Pons (tissue), 1 donor: ENCODE measurements at places on chromosomes 3 and 15.

- no peak for DNase-seq
Observed at GRCh38 chr3:75136100-75136897, 521.8 kb upstream of the CNTN3 start.

DNA sequence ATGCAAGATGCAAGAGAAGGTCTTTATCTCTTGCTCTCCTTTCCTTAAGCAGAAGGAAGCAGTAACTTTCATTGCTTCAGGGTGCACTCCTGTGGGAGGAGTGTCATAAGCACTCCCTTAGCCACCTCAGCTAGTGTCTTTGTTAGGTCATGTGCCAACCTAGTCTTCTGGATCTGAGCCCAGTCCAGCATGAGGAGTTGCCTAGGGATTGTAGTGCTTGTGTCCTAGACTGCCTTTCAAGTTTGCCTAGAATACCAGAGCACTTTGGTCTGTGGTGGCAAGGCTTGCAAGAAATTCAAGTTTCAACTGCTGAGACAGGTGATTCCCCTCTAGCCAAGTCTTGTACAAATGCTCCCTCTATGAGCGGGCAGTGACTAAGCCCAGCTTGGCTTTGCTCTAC is 633.6 kb downstream of the ZNF385D start:
- DNase-seq, result no peak

GRCh38 chr3:183378008-183378407 is 50.4 kb downstream of the MCF2L2 start:
- DNase-seq, result no peak

DNA sequence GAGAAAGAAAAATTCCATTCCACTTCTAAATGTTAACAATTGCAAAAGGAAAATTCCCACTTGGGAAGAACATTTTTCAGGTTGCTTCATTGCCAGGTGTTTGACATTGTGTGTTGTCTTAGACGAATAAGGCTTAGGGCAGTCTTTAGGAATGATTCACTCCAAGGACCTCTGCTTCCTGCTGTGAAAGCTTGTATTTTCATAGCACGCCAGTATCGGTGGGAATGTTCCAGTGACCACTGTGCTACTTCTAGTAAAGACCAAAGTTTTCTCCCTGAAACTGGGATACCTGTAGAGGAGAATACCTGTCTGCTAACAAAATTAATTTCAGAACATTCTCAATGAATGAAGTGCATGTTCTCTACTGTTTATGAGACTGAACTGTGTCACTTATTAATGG is 64.1 kb downstream of the CDIN1 start:
- DNase-seq, result no peak

DNA sequence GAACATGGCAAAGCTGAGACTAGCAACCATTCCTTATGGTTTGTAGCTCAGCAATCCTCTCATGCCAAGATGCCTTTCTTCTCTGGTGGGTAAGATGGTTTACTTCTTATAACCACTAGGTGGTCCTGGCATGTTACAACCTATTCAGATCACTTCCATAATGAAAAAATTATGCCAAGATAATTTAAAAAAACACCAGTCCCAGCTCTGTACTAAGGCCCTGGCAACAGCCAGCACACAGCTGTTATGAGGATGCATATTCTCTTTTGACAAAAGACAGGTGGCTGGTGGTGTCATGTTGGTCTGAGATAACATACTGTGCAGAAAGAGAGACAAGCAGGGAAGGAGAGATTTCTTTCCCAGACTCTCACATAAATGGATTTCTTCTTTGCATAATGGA is 65.7 kb upstream of the FRMD4B start:
- no peak for DNase-seq

- DNase-seq, result no peak
Observed at GRCh38 chr3:171186383-171186782, 159.9 kb upstream of the SLC2A2 start.

GRCh38 chr3:18389108-18389733 is 35.9 kb downstream of the SATB1 start:
- peak; percentile 29 for DNase-seq

GRCh38 chr3:49867871-49868321 is 1.8 kb downstream of the CAMKV start:
- DNase-seq, result no peak

- no peak for DNase-seq
Observed at GRCh38 chr3:81707996-81708395, 53.4 kb downstream of the GBE1 start.

GRCh38 chr15:41915255-41915994 is 21.6 kb upstream of the SPTBN5 start:
- DNase-seq, result peak; percentile 40

GRCh38 chr3:106376016-106376570 is 507.3 kb upstream of the CBLB start:
- DNase-seq, result no peak

DNA sequence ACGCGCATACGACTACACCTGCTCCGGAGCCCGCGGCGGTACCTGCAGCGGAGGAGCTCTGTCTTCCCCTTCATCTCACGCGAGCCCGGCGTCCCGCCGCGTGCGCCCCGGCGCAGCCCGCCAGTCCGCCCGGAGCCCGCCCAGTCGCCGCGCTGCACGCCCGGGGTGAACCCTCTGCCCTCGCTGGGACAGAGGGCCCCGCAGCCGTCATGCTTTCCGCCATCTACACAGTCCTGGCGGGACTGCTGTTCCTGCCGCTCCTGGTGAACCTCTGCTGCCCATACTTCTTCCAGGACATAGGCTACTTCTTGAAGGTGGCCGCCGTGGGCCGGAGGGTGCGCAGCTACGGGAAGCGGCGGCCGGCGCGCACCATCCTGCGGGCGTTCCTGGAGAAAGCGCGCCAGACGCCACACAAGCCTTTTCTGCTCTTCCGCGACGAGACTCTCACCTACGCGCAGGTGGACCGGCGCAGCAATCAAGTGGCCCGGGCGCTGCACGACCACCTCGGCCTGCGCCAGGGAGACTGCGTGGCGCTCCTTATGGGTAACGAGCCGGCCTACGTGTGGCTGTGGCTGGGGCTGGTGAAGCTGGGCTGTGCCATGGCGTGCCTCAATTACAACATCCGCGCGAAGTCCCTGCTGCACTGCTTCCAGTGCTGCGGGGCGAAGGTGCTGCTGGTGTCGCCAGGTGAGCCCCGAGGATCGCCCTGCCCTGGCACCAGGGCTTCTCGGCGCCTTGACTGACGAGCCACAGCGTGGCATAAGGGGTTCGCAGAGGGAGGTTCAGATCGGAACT is 420 bp downstream of the SLC27A2 start:
- DNase-seq, result no peak

- DNase-seq, result peak; percentile 28
Observed at GRCh38 chr3:60594025-60594424, 657.2 kb downstream of the FHIT start.

DNA sequence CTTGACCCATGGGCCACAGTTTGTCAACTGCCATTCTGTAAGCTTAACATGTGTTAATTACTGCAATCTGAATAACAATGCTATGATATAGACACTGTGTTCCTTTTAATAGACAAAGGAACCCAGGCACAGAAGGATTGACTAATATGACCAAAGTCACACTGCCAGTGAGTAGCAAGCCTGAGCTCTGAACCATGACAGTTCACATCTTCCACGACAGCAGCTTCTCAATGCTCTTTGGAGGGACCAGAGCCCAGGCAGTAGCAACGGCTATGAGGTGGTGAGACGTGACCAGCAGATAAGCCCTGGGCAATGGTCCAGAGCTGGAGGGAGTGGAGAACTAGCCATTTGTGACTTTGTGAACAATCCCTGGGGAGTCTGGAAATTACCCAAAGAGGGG is 19.4 kb downstream of the CA12 start:
- no peak for DNase-seq

GRCh38 chr15:74799856-74800558 is 12.6 kb upstream of the LMAN1L start:
- DNase-seq, result peak; percentile 71

- no peak for DNase-seq
Observed at GRCh38 chr3:13593615-13594014, 44.7 kb downstream of the FBLN2 start.

DNA sequence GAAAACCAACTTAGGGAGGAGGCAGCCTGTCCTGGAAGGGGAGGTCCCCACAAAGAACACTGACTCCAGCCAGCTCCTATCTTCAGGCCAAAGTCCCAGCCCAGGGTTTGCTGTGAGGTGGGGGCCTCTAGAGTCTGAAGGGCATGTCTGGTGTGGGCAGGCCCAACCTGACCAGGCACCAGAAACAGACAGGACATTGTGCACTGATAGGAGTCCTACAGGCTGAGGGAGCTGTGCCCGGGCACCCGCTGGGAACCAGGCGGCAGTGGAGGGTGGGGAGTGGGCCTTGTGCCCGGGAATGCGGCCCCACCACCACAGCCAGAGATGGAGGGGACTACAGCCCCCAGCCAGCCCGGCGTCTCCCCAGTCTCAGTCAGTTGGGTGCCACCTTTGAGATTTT is 161.4 kb downstream of the WNT7A start:
- no peak for DNase-seq

- no peak for DNase-seq
Observed at GRCh38 chr15:39788800-39789565, 6.3 kb upstream of the FSIP1 start.

DNA sequence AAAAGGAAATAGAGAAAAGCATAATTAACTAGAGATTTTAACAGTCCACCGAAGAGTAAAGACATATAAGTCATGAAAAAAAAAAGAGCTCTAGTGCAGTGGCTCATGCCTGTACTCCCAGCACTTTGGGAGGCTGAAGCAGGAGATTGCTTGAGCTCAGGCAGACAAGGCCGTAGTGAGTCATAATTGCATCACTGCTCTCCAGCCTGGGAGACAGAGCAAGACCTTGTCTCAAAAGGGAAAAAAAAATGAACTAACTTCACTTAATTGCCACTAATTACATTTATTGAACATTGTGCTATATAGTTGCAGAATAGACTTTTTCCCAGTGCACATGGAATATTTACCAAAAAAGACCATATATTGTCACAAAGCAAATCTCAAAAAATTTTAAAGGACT is 221.8 kb downstream of the CBLB start:
- no peak for DNase-seq

DNA sequence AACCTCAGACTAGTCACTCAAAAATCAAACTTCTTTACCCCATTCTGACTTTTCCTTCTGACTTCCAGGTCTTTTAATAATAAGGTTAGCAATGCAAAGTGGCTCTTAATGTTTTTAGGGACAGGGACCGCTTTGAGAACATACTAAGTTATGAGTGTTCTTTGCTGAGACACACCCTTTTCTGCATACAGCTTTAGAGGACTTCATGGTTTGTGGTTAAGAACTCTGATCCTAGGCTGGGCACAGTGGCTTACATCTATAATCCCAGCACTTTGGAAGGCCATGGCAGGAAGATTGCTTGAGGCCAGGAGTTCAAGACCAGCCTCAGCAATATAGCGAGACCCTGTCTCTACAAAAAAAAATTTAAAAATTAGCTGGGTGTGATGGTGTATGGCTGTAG is 85.8 kb upstream of the CACNA2D3 start:
- no peak for DNase-seq

DNA sequence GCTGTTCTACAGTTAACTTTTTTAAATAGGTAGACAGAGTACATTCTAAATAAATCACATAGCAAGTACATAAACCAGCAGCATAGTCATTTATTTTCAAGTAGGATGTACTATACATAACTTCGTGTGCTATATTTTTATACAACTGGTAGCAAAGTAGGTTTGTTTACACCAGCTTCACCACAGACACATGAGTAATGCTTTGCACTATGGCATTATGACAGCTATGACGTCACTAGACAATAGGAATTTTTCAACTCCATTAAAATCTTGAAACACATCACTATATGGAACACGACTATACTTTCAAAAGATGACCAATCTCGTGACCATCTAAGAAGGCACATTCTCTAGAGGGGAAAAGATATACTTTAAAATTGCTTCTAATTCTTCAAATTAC is 3.5 kb downstream of the TEX55 start:
- DNase-seq, result no peak

DNA sequence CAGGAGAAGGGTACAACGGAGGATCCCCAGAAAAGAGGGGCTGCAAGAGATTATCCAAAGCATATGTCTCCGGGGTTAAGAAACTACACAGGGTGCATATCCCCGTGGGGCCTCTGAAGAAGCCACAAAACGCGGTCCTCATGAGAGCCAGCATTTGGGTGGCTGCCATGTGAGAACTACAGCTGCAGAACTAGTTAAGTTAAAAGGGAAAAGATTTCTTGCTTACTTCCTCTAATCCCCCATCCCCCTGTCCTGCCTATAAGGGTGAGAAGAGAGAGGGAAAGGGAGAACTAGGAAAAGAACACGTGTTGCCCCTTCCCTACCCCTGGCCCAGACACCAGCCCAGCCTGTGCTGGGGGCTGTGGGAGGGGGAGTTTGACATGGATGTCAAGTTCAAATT is 70.4 kb upstream of the PCSK6 start:
- DNase-seq, result no peak

DNA sequence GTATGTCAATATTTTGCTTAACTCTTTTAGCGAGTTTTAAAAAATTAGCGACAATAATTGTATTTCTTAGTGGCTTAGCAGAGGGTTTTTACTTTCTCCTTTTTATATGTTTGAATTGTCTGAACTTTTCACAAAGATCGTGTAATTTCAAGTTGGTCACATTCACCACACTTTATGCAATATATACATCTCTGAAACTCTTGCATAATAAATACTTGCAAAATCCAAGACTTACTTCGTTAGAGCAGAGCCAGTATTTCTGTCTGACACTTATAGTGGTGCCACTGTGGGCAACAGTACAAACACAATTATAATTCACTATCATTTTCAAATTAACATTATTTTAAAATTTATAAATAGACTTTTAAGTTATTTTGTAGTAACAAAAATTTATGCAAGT is 62.0 kb downstream of the SUCNR1 start:
- DNase-seq, result no peak

DNA sequence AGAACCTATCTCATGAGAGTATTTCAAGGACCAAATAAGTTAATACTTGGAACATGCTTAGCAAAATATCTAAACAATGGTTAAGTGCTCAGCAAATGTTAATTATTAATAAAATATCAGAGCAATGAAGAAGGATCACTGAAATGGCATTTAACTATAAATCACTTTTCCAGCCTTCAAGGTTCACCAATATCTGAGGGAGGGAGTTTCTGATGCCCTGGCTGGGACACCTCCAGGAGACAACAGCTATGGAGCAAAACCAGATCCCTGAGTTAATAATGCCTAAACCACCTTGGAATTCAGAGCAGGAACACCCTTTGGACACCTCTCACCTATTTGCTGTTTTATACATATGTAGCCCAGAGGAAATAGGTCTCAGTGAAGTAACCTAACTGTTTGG is 6.4 kb upstream of the FAM174B start:
- no peak for DNase-seq

GRCh38 chr3:178308771-178309170 is 227.5 kb upstream of the KCNMB2 start:
- no peak for DNase-seq

DNA sequence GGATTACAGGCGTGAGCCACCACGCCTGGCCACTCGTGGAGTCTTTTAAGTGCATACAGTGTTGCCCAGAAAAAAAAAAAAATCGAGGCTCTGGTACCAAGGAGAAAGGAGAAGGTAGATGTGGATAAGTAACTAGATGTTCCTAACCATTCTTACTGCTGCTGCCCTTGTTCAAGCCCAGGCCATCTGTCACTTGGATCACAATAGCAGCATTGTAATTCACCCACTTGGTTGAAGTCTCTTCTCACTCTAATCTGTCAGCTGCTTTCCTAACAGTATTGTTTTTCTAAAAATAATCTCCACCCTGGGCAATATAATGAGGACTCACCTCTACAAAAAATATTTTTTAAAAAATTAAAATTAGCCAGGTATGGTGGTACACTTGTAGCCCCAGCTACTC is 58.0 kb upstream of the CRTC3 start:
- DNase-seq, result peak; percentile 96

GRCh38 chr3:117399311-117400078 is 689.9 kb downstream of the TUSC7 start:
- DNase-seq, result peak; percentile 76

- no peak for DNase-seq
Observed at GRCh38 chr3:41653571-41654239, 308.2 kb downstream of the ULK4 start.
